ENCODE measurements at places on chromosomes 2 and 18.

DNA sequence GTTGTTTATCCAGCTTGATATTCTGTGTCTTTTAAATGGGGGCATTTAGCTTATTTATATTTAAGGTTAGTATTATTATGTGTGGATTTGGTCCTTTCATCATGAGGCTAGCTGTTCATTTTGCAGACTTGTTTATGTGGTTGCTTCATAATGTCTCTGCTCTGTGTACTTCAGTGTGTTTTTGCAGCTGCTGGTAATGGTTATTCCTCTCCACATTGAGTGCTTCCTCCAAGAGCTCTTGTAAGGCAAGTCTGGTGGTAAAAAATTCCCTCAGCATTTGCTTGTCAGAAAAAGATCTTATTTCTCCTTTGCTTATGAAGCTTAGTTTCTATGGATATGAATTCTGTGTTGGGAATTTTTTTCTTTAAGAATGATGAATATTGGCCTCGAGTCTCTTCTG is 47.8 kb upstream of the NT5C1B start:
- DNase-seq: no peak

GRCh38 chr2:240245706-240246105 is 105.2 kb upstream of the OTOS start:
- no peak for DNase-seq

- DNase-seq: no peak
Measured at GRCh38 chr18:616380-616995, 19.7 kb downstream of the CLUL1 start.

DNA sequence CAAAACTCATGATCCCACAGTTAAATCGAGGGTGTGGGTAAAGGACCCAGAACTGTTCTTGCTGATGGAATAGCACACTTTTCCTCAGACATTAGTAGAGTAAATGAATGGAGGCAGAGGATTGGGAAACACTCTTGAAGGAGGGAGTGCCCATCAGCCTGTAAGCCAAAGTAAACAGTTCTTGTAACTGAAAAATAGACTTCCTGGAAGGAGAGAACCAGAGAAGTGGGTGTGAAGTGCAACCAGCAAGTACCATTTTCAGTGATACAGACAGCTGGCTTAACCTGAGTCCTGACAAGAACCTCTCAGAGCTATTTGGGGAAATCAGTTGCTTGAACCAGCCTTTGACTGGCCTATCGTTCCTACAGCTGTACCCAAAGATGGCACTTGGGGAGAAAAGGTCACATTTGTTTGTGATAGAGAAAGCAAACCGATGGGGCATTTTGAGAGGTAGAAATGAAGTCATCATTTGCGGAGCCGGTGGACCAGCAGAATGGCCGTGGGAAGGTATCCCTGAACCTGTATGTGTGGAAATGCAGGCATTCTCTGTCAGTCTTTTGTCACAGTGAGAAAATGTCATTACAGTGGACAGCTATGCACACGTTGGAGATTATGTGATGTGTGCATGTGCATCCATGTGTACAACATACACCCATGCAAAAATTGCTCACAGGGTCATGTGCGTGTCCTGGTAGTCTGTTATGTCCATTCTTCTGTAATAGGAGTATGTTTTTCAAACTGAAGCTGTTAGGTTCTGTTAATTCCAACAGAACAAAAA is 17.8 kb downstream of the CRIM1 start:
- DNase-seq: no peak

GRCh38 chr2:204289066-204289465 is 256.2 kb upstream of the PARD3B start:
- no peak for DNase-seq

Data from stimulated activated CD4-positive, alpha-beta T cell treated with anti-CD3 and anti-CD28 coated beads, TNF-alpha, amount 100 ng/mL, for 4 hours (primary cell).